Neural progenitor cell (in vitro differentiated cells): ENCODE measurements at places on chromosomes 1 and 21.

GRCh38 chr1:54279457-54279856, 79.5 kb downstream of the MRPL37 start:
- no peak for DNase-seq

- DNase-seq = no peak
Observed at GRCh38 chr1:41621791-41622190, 137.3 kb upstream of the EDN2 start.

DNA sequence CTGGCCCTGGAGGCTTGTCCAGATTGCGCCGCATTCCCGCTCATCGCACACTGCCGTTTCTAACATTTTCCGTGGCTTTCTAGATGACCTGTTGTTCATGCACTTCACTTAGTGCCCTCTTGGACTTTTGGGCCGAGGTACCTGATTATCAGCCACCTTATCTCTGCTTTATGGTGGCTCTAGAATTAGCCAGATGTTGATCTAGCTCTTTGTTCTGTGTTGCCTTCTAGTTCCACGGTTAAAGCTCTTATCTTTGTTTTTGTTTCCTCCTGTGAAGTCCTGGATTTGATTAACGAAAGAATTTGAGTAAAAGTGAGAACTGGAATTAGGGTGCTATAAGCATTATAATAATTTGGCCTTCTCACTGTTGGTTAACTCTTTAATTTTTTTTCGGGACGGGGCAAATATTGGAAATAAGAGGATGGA, 945 bp downstream of the RNPEP start:
- no peak for DNase-seq

DNA sequence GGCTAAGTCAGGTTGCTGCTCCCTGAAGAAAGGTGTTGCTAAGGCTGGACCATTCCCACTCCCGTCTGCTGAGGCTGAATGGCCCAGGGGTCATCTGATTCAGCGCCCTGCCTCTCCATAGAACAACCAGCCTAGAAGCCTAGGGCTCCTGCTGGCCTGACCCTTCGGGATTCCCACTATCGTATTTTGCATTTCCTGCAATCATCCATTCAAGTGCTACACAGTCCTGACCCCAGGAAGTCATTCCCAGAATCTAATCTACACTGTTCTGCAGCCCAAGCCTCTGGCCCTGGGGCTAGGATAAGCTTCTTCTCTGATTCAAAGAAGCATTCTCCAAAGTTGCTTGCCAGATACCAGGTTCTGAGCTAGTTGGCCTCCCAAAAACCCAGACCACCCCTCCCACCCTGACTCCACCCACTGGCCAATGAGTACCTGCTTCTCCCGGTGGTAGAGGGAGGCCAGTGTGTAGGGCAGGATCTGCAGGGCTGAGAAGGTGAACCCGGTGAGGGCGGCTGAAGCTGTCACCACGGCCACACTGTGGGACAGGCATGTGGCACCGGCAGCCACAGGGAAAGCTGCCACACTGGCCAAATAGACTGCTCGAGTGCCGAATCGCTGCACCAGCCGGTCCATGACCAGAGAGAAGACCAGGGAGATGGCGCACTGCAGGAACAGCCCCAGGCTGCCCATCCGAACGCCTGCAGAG, 18.7 kb downstream of the SLC45A3 start:
- DNase-seq = no peak

- DNase-seq = no peak
Observed at GRCh38 chr1:7248549-7249199, 463.4 kb downstream of the CAMTA1 start.

- DNase-seq = no peak
Observed at GRCh38 chr21:25903607-25904006, 168.8 kb downstream of the GABPA start.

DNA sequence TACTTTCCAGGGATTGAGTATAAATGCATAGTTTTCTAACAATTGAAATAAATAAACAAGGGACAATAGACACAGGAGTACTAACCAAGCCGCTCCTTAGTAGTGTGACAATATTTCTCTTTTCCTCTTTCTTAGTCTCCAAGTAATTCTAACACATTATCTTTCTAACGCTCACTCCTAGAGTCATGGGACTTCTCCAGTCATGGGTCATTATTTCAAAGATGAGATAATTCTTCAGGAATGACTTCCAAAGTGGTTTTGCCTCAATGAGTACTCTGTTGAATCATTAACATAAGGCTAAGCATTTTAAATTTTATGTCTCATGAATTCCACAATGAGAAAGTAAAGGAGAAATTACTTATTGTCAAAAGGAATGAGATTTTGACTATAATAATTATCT, 605.8 kb upstream of the ADAMTS5 start:
- no peak for DNase-seq

- no peak for DNase-seq
Observed at GRCh38 chr1:113975211-113975895, 3.9 kb upstream of the OLFML3 start.

DNA sequence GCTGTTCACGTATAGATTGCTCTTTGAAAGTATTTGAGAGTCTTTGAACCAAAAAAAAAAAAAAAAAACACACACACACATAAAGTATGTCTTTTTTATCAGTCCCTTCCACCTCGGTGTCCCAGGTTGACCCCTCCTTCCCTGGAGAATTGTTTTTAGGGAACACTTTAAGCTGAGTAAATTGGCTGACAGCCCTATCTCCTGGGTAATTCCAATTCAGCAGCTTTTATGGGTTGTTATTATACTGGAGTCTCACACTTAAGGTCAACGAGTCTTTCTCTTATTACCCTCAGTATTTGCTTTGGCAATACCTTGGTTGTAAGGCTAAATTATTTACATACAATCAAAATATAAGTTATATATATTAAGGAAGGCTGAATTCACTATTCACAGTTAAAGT, 69.4 kb downstream of the SLC30A10 start:
- DNase-seq = no peak

- no peak for DNase-seq
Observed at GRCh38 chr1:47935163-47935562, 62.0 kb downstream of the TRABD2B start.
